Ascending aorta (tissue), 2 donors: ENCODE measurements at places on chromosomes 3 and 15.

DNA sequence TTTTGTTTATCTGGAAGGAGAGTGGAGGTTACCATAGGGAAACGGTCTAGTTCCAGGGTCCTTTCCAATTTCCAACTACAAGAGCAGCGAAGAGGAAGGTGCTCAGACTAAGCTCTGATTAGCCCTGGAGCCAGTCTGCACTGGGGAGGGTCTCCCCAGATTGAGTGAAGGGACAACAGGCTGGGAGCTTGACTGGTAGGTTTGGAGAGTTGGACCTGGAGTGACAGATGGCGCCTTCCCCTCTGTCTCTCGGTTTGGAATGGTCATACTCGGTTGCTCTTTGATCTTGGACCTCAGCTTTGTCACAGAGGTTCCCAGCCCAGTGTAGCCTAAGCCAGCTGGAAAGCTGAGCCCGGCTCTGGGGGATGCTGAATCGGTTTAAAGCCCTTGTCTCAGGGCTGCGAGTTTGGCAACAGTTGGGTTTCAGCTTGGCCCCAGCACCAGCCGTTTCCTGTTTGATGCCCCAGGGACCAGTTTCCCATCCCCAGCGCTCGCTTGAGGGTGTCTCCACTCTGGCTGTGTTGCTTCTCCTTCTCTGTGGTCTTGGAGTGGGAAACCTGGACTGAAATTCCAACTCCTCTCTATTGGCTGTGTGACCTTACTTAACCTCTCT lies 53.1 kb upstream of the ULK4 start:
- DNase-seq, result no peak

DNA sequence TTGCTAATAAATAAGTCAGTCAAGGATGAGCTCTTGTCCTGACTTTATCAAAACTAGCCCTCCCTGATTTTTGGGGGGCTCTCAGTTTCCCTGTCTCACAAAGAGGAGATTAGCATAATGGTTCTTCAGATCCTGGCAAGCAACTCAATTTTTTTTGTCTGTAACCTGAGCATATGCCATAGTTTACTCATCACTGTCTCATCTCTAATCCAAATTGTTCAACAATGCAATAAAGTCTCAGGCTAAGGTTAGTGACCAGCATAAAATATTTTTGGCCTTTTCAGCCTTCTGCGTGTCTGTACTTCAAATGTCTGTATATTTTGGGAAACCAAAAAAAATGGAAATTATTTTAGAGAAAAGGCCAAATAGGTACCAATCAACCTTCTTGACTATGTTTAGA lies 465.6 kb upstream of the TPRG1 start:
- no peak for DNase-seq

GRCh38 chr3:38404286-38404685 lies 49.4 kb upstream of the ACVR2B start:
- no peak for DNase-seq

DNA sequence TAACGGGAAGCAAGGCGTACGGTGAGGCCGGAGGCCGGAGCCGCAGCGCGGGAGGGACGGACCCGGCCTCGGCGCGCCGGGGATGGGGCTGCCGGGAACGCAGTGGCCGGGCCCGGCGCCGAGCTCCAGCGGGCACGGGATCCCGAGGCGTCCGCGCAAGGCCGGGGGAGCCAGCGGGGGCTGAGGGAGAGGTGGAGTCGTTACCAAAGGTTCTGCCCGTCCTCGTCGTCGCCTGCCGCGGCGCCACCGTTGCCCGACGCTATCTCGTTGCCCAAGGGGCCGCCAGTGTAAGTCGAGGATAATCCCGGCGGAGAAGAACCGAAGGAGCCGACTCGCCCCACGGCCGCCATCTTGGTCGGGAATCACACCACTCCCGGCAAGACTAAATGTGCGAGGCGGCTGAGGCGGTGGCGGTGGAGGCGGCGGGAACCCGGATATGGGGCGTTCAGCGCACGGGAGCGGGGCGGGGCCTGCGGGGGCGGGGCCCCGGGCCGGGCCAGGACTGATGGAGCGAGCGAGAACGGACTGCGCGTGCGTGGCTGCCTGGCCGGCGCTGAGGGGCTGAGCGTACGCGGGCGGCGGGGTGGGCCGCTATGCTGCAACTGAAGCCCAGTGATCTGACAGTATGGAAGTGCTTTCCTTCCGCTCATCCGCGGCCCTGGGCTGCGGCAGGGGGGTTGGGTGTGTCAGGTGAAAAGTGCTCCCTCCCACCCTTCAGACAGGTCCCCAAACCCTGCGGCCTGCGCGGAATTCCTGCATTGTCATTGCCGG lies at the start of gene DYNC1LI1:
DYNC1LI1 (minus strand) TSS at position 438 of the 771 bp plus-strand sequence; CDS start at position 350, 88 bp downstream.
- DNase-seq, result peak; percentile 81

GRCh38 chr15:55084673-55085072 lies 112.1 kb downstream of the RSL24D1 start:
- no peak for DNase-seq

- DNase-seq, result peak; percentile 91
Measured at GRCh38 chr3:11155341-11156025, 1.2 kb downstream of the HRH1 start.

GRCh38 chr3:79159736-79160135 lies 608.1 kb downstream of the ROBO1 start:
- DNase-seq, result no peak

GRCh38 chr3:171346019-171346418 lies 114.2 kb downstream of the TNIK start:
- no peak for DNase-seq

DNA sequence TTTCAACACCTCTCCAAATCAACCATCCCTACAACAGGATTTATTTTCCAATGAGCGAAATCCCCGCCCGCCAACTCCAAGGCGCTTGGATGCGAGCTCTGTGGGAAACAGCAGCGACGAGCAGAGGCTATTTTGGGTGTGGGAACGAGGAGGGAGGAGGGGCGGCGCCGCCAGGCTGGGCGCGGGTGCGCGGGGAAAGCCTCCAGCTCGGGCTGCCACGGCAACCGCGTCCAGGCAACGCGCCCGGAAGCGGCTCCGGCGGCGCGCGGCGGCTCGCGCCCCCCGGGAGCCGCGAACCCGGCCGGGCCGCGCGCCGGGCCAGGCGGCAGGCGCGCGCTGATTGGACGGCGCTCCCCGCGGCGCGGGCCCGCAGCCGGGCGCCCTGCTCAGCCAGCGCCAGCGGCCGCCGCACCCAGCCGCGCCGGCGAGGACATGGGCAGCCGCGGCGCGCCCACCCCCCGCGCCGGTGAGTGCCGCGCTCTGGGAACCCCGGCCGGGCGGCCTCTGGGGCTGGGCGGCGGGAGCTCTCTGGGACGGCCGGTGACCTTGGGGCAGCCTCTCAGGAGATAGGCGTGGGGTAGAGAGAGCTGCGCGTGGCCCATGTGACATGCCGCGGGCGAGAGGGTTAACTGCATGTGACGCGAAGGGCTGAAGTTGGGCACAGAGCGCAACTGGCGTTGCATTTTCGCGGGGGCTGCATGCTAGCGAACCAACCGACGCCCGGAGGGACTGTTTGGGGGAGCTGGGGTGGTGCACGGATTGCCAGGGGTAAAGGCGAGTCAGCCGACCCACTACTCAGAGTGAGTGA lies at the start of gene FAM81A:
FAM81A (plus strand) TSS at position 370 of the 808 bp plus-strand sequence. CDS start 20,441 bp downstream, outside the sequence.
- peak; percentile 11 for DNase-seq

- DNase-seq, result no peak
Measured at GRCh38 chr15:58369261-58369701, 62.5 kb upstream of the LIPC start.

GRCh38 chr15:38463893-38464292 lies 10.0 kb downstream of the FAM98B start:
- DNase-seq, result no peak

GRCh38 chr15:56619887-56620286 lies 113.4 kb downstream of the ZNF280D start:
- no peak for DNase-seq

- DNase-seq, result peak; percentile 12
Measured at GRCh38 chr3:111803123-111803593, 55.9 kb upstream of the PHLDB2 start.

GRCh38 chr3:189646853-189647542 lies 15.8 kb downstream of the TP63 start:
- DNase-seq, result no peak

DNA sequence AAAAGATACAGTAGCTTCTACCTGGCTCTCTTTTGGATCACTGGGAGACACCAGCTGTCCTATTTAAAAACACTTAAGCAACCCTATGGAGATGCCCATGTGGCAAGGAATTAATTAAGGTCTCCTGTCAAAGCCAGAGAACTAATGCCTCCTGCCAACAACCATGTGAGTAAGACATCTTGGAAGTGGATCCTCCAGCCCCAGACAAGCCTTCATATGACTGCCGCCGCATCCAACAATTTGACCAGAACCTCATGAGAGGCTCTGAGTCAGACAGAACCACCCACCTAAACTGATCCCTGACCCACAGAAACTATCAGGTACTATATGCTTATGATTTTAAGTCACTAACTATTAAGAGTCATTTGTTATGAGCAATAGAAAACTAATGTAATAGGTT lies 22.3 kb downstream of the IFT80 start:
- DNase-seq, result no peak

GRCh38 chr15:90223441-90224165 lies 10.1 kb downstream of the CIB1 start:
- DNase-seq, result no peak

- DNase-seq, result no peak
Measured at GRCh38 chr3:87503900-87504498, 227.6 kb upstream of the POU1F1 start.

DNA sequence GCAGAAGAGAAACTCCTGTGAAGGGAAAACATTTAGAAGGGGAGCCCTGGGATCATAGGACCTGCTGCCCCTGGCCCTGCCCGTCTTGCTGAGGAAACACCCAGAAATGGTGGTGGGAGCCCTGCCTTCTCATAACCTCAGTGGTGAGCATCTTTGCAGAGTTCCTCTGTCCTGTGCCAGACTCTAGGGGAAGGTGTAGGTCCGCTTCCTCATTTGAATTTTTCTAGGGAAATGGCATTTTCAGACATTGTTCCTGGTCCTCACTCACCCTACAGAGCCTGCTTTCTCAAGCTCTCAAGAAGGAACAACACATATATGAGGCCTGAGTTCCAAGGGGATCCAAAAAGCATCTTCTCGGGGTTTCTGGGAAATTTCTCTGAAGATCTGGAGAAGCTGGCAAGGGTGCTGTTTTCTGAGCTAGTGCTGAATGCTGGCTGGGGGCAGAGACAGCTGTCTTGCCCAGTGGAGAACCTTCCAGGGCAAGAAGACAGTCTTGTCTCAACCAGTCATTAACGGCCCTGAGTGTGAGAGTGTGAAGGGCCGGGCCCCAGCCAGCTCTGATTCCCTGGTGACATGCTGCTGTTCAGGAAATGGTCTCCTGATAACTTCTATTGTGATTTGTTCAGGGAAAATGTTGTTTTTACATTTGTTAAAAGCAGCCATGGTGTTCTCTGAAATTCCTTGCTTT lies 283.1 kb upstream of the LRRFIP2 start:
- no peak for DNase-seq

DNA sequence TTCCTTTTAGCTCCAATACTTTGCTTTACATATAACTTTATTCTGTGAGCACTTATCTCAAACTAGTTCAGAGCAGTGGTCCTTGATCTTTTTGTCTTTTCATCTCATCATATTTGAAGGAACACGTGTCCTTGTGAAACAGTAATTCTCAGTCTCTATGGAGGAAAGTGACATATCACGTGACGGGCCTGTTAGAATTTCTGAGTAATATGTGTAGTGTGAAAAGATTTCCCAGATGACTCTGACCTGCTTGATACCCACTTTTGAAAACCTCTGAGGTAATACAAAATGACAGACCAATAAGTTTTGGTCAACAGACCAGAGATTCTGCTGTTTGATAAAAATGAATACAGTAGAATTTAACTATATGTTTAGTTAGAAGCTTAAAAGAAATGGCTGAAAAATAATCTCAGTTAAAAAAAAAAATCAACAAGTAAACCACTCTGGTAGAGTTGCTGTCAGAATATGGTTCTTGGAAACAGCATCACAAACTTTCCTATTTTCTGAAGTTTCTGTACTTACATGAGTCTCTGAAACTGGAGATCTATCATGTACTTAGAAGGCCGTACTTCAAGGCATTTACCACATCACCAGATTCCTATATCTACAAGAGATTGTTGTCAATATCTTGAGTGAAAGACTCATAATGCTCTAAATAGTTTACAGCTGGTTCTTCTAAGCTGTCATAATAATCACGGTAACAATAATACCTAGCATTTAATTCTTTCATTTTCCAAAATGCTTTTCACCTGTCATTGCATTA lies 590.2 kb upstream of the TBL1XR1 start:
- no peak for DNase-seq

- DNase-seq, result no peak
Measured at GRCh38 chr3:140273542-140274195, 338.7 kb downstream of the CLSTN2 start.

DNA sequence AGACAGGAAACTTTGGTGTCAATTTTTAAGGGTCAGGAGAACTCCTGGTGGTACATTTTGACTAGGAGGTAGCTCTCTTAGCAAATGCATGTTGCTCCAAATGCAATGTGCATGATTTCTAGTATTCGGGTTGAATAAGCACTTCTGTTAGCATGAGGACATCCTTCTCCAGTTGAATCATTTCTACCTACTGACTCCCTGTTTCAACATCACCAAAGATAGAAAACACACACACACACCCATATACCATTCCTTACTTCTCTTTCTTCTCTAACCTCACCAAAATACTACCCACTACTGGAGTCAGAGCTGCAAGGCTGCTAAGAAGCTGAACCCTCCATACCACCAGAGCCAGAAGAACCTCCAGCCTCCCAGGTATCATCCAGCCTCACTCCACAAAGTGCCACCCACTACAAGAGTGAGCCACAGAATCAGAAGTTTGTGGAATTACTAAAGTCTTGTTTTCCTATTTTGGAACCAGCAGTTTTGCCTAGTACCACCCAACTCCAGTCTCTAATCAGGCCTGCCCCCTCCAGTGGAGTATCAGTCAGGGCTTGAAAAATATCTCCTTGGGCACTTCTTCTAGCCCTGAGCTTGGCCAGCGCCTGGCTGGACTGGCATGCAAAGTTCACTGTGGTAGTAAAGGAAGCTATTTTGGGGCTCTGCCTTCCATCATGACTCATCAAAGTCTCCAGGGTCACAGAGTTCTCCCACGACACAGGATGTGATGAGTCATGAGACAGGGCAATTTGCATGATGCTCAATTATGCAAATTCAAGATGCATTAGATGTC lies 110.3 kb downstream of the CYP19A1 start:
- peak; percentile 19 for DNase-seq

DNA sequence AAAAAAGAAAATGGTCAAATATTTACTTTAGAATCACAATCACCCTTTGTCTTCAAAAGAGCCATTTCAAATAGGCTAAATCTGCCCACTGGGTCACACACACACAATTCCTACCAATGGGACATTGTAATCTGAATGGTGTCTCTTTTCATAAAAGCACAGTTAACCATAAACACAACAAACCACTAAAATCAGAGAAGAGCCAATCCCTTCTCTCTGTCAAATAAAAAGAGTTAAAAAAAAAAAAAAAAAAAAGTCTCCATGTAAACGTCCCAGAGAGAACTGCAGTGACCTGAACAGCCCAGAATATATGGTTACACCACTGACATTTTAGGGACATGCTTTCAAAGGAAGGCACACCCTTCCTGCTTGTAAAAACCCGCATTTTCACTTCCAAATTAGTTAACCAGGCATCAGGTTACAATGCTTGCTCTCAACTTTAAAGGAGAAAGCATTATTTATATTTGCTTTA lies 63.7 kb downstream of the PRICKLE2 start:
- DNase-seq, result no peak
